ENCODE measurements at places on chromosomes 4 and X.

GRCh38 chr4:177250056-177250696 lies 59.5 kb upstream of the NEIL3 start:
- DNase-seq, result peak; percentile 74

DNA sequence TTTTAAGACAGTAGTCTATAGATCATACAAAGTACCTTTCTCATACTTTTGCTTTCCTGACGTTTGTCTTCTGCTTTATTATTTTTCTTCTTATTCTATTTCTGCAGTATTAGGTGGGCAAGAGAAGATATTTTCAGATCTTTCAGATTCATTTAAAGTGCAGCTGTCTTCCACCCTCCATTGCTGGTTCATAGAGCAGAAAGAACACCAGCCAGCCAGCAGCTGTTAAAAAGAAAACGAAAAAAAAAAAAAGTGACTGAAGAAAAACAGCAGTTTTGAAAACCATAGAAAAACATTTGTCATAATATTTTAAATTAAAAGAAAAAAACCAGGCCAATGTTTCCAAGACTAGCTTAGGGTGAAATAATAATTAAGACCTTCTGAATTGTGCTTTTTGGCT lies 42.9 kb downstream of the SMAD1 start:
- peak; percentile 57 for DNase-seq

DNA sequence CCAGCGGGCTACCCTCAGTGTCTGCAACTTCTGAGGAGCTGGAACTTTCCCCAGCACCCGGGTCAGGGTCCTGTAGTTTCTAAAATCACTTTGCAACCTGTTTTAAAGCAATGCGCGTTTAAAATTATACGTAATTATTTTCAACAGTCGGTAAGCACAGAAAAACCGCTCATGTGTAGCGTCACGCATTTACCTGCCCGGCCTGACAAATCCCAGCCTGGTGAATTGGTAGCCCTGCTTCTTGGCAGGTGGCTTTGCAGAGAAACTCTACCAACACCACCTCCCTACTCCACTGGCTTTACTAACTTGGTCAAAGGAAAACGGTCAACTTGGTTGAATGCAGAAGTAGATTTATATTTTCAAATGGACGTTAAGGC lies 640 bp downstream of the BANK1 start:
- no peak for DNase-seq

DNA sequence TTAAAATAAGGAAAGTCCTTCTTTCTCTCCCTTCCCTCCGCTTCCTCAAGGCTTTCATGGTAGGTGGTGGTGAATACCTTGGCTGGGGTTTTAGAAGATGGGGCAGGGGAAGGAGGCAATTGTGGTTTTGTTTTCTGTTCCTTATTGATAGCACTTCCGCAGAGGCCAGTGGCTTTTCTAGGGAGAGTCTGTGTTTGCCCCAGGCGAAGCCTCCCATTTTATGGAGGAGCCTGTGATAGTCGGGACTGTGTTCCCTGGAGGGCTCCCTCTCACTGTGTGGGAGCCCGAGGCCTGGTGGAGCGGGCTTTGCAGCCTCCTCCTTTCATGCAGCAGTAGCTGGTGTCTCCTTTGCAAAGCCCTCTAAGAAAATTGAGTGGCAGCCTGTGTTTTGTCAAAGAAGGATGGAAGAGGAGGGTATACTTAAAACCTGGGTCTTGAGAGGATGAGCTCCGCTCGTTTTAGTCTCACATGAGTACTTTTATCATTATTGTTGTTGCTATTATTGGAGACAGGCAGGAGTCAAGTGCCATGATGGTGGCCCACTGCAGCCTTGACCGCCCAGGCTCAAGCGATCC lies 29.8 kb upstream of the STOX2 start:
- DNase-seq, result no peak

- DNase-seq, result no peak
Observed at GRCh38 chrX:145563159-145563558, 254.5 kb upstream of the SLITRK2 start.

DNA sequence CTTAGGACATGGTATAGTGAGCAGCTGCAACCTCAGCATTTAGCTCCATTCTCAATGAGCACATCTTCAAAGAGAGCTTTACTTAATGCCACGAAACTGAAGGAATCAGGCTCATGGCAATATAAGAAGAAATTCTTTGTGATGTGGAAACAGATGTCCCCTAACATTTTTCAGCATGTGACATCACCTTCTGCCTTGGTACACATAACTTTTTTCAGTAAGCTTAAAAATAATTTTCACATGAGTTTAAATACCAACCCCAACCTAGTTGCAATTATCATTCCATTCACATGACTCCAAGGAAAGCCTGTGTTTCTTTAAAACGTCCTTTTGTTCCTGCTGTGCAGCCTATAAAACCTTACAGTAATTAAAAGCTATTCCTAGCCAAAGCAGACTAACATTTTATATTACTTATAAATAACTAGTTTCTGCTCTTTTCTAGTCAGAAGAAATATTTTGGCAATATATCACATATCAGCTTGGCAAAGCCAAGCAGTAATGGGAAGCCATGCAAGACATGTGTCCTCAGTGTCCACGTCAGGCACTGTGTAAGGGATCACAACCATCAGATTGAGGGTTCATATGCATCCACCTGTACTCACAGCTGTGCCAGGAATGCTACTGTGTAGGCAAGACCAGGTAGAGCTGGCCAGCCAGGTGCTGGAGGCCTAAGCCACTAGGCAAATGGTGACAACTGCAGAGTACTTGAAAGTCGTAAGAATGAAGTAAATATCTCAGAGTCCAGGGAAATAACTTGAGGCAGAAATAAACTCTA lies 466.6 kb downstream of the INPP4B start:
- DNase-seq, result peak; percentile 69

GRCh38 chrX:115560978-115561604 lies at the start of gene PLS3:
PLS3 (plus strand) TSS chrX:115561174; CDS start chrX:115610251, 49,077 bp downstream.
- DNase-seq, result peak; percentile 86

- DNase-seq, result no peak
Observed at GRCh38 chr4:185249105-185249504, 39.7 kb downstream of the SNX25 start.

GRCh38 chr4:38548256-38548655 lies 115.7 kb upstream of the KLF3 start:
- no peak for DNase-seq

DNA sequence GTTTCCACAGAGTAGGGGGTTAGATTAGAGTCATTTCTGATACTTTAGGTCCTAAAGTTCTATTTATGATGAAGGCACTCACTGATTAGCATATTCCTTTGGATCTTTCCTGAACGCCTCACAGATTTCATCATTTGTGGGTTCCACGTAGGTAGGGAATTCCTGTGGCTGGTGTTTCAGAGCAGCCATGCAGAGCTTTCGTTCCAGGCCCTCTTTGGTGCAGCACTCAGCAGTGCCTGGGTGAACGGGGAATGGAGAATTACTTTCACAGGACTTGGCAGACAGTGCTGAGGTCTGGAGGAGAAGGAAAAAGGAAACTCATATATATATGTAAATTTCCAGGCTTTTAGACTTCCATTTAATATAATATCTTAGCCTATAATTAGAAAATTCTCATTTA lies 18.5 kb downstream of the GC start:
- DNase-seq, result no peak

DNA sequence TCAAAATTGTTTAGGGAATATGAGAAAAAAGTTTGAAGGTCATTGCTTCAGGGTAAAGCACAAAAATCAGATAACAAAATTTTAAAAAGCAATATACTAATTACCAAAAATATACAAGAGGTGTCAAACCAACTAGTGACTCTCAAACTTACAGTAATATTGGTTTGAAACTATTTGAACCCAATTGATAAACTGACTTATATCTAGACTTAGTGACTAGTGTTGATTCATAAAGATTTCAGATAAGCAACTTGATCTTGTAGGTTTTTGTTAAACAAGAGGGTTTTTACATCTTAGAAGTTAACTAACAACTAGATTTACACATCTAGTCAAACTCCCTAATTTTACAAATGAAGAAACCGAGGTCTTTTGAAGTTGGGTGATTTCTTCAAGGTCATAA lies 7.7 kb downstream of the TAB3 start:
- DNase-seq, result no peak

DNA sequence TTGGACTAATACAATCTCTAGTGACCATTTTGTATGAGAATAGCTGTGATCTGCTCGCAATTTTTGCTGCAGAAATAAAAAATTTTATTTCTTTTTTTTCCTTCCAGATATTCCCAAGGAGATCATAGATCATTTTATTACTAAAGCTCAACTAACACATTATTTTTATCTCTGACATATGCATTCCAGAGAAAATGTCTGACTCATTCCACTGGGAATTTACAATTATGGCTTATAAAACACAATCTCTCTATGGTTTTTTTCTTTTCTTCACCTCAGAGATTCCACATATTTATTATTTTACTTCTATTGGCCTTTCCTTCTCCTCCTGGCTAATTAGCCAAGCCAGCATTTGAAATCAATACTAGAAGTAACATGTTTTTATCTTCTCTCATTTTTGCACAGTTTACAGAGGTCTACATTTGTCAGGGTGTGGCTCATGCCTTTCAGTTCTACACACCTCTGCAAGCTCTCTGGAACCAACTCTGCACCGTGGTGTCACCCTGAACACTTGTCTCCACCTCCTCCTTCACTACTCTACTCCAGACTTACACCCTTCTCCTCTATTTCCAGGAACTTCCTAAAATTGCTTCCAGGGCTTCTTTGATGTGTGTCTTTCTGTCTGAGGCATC lies 59.8 kb upstream of the GPM6A start:
- DNase-seq, result no peak

GRCh38 chrX:45912316-45912715 lies 632.9 kb downstream of the ZNF674 start:
- no peak for DNase-seq

GRCh38 chr4:78650106-78651024 lies 98.8 kb downstream of the ANXA3 start:
- DNase-seq, result peak; percentile 51

DNA sequence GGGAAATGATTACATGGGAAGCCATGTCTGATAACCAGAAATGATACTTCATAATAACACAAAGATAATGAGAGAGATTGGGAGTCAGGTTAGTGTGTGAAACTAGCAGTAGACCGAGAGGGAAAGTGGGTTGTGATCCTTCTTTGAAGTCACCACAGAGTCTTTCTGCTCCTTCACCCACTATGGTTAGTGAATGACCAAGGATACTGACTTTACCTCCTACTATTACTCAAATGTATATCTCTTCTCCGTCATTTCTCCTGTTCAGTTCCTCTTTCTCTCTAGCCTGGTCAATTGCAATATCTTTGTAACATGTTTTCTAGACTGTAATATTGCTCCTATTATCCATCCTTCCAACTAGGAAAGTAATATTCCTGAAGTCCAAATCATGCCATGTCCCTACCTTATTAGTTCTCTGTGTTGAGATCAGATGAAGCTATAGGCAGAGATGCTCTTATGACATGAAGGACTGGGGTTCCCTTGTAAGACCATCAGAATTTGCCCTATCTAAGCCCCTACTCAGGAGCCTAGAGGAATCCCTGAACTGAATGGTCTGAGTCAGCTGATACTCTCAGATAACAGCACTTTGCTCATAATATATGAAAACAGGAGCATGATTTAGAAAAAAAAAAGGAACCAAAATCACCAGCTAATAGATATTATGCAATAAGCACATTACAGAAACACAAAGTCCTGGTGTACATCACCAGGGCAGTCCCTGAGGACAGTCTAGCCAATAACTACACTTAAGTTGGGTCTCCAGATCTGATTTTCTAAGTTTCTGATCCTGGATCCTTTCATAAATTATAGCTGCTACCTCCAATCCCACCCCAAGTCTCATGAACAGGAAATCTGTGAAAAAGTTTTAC lies 81.2 kb downstream of the SHROOM3 start:
- DNase-seq, result no peak

DNA sequence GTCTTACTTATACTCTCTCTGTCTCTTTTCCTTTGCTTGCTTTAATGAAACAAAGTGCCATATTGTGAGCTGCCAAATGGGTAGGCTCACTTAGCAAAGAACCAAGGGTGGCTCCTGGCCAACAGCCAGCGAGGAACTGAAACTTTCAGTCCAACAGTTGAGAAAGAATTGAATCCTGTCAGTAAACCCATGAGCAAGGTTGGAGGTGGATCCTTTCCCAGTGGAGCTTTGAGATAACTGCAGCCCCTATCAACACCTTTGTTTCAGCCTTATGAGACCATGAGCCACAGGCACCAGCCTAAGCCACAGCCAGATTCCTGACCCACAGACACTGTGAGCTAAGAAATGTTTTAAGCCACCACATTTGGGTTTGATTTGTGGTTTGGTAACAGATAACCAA lies 362.2 kb downstream of the PDGFC start:
- DNase-seq, result peak; percentile 33

DNA sequence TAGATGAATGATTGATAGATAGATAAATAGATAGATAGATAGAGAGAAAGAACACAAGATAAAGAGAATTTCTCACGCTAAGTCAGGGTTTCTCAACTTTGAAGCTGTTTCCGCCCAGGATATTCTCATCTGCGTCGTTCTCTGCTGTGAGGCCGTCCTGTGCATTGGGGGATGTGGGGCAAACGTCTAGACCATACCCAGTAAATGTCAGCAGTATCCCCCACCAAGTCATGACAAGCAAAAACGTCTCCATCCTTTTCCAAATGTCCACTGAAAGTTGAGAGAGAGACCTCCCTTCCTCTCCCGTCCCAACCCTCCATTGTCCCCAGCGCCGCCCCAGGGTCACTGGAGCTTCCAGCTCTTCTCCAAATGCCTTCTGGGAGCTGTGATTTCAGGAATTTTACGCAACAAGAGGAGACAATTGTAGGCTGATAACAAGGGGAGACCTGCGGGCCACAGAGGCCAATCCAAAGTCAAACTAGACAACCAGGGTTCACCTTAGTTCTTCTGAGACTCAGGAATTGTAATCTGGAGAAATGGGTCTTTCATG lies 8.9 kb upstream of the CRLF2 start:
- DNase-seq, result no peak

DNA sequence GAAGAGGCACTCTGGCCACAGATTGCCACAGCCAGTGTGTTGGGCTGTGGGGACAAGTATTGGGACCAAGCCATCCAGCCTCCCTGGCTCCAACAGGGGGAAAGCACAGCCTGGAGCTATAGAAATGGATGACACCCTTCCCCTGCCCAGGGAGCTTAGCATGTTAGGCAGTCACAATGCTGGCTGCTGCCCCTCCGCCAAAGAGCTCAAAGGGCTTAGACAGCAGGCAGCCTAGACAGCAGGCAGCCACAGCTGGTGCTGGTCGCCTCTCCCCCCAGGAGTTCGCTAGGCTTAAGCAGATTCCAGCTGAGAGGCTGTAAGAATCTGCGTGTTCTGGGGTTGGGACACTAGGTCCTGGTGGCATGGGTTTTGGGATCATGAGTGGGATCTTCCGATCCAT lies 94.5 kb upstream of the MXRA5 start:
- no peak for DNase-seq

GRCh38 chr4:78691971-78692821 lies 84.0 kb upstream of the BMP2K start:
- DNase-seq, result no peak

DNA sequence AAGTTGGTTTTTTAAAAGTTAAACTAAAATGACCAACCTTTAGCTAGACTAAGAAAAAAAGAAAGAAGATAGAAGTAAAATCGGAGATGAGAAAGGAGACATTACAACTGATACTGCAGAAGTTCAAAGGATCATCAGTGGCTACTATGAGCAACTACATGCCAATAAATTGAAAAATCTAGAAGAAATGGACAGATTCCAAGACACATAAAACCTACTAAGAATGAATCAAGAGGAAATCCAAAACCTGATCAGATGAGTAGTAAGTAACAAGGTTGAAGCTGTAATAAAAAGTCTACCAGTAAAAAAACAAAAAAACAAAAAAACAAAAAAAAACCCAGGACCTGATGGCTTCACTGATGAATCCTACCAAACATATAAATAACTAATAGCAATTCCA lies 16.1 kb downstream of the IQCM start:
- no peak for DNase-seq

- no peak for DNase-seq
Observed at GRCh38 chr4:36004204-36004851, 240.0 kb downstream of the ARAP2 start.
